Hematopoietic multipotent progenitor cell treated with erythropoietin and hydrocortisone succinate and interleukin-3 and kit ligand, for 17 days (in vitro differentiated cells): ENCODE measurements at places on chromosomes 13 and 19.

DNA sequence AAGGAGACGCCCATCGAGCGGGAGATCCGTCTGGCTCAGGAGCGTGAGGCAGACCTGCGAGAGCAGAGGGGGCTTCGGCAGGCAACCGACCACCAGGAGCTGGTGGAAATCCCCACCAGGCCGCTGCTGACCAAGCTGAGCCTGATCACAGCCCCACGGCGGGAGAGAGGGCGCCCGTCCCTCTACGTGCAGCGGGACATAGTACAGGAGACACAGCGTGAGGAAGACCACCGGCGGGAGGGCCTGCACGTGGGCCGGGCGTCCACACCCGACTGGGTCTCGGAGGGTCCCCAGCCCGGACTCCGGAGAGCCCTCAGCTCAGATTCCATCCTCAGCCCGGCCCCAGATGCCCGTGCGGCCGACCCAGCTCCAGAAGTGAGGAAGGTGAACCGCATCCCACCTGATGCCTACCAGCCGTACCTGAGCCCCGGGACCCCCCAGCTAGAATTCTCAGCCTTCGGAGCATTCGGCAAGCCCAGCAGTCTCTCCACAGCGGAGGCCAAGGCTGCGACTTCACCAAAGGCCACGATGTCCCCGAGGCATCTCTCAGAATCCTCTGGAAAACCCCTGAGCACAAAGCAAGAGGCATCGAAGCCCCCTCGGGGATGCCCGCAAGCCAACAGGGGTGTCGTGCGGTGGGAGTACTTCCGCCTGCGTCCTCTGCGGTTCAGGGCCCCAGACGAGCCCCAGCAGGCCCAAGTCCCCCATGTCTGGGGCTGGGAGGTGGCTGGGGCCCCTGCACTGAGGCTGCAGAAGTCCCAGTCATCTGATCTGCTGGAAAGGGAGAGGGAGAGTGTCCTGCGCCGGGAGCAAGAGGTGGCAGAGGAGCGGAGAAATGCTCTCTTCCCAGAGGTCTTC lies 7.1 kb downstream of the MISP start:
- DNase-seq = no peak

GRCh38 chr13:109274188-109274821 lies 512.1 kb downstream of the IRS2 start:
- no peak for DNase-seq

GRCh38 chr13:32669030-32669646 lies 82.9 kb downstream of the PDS5B start:
- DNase-seq = peak; percentile 56

GRCh38 chr19:36009220-36009619 lies 607 bp upstream of the SYNE4 start:
- DNase-seq = no peak
